ENCODE measurements at places on chromosomes 1 and 21.

GRCh38 chr1:3359351-3359750, 95.1 kb upstream of the ARHGEF16 start:
- DNase-seq = no peak

- DNase-seq = peak; percentile 46
These were observed 83.0 kb upstream of the IVNS1ABP start for GRCh38 chr1:185400052-185400451.

- peak; percentile 97 for DNase-seq
These were observed 1.5 kb downstream of the HIPK1 start for GRCh38 chr1:113930499-113931161.

GRCh38 chr21:17711896-17712295, 99.2 kb upstream of the BTG3 start:
- DNase-seq = peak; percentile 28

DNA sequence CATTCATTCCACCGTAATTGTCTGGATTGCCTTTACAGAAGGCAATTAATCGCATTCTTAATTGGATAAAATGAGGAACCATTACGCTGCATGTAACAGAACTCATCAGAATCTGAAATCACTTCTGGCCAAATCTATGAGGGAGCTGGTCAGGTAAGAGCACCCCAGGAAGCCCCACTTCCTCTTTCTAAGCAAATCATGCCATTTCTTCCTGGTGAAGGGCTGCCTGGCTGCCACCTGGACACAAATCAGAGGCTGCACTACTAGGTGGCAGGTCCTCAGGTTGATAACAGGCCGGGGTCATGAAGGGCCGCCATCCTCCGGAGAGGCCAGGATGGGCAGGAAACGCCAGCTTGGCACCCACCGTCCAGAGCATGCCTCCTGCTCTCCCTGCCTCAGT, 73.7 kb downstream of the CAPZB start:
- no peak for DNase-seq

DNA sequence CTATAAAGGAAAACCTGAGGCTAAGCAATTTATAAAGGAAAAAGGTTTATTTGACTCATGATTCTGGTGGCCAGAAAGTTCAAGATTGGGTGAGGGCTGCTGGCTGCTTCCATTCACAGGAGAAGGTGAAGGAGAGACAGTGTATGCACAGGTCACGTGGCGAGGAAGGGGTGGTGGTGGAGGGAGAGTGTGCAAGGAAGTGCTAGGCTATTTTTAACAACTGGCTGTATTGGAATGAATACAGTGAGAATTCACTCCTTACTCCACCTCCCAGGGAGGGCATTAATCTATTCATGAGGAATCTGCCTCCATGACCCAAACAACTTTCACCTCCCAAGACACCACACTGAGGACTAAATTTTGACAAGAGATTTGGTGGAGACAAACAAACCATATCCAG, 51.0 kb downstream of the SYDE2 start:
- peak; percentile 6 for DNase-seq

DNA sequence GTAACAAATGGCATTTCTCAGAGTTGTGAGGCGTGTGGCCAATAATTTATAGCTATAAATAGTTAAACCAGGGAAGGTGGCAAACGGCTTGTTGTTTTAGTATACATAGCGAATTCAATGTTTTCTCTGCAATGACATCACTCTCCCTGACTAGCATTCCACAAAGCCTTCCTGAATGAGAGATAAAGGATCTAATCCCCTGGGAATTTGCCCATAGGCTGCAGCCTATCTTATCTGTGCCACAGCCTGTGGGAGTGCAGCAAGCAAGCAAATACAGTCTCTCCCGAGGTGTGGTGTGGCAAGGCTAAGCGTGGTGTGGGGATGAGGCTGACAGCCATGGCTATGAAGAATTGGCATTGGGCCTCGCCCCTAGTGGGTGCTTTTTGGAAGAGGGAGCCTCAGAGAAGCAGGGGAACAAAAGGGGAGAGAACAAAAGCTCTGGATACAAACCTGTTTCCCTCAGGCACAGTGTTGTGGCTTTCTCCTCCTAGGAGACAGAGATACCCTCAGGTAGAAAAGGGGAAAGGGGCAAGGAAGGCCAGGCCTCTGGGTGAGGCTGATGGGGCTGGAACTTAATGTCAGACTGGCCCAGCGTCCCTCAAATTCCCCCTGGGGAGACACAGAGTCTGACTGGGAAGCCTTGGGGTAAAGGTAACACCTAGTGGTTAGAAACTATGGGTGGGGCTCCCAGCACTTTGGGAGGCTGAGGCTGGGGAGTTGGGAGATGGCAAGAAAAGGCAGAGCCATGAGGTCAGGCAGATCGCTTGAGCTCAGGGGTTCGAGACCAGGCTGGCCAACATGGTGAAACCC, 8.9 kb downstream of the TAGLN2 start:
- DNase-seq = peak; percentile 88

- DNase-seq = peak; percentile 95
These were observed 100.5 kb upstream of the SOD1 start for GRCh38 chr21:31558962-31559367.

GRCh38 chr1:171233183-171233582, 15.1 kb upstream of the FMO1 start:
- DNase-seq = no peak

- DNase-seq = no peak
These were observed 43.4 kb downstream of the CDCP2 start for GRCh38 chr1:54109129-54110090.

DNA sequence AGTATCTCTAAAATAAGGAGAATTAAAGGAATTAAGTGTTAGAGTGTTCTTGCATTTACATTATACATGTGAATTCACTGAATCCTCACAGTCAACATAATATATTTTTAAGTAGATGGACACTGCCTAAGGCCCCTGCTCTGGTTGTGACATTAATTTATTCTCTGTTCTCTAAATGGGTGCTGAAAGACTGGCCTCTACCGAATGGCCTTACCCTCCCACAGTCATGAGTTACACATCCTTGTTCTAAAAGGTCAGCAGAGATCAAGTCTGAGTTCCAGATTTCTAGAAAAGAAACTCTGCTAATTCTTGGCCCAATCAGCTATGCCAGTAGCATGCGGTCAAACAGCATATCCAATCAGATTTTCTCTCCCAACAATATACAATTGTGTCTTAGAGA, 193.2 kb downstream of the TM2D1 start:
- no peak for DNase-seq

GRCh38 chr1:19988267-19989006, 9.0 kb upstream of the PLA2G2A start:
- peak; percentile 19 for DNase-seq
